ENCODE measurements at places on chromosomes 11 and 22.

DNA sequence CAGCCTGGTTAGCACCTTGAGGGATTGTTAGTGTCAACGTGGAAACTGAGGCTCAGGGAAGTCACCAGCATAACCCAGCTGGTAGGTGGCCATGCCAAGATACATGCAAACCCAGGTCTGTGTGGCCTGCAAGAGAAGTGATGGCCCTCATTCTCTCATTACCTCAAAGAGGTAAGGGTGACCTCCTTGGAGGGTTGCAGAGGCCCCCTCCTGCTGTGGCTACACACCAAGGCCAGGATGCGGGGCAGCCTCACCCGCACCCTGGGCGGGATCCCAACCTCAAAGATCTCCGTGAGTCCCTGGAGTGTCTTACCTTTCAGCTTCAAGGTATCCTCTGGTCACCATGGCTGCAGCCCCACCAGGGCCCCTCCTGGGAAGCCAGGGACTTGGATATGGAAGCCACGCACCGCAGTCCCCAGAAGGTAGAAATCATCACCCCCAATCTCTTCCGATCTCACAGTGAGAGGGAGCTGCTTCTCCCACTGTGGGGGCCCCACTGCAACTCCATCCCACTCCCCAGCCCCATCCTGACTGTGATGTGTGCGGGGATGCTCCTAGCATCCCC is 95.4 kb downstream of the MORC2 start:
- no peak for DNase-seq

DNA sequence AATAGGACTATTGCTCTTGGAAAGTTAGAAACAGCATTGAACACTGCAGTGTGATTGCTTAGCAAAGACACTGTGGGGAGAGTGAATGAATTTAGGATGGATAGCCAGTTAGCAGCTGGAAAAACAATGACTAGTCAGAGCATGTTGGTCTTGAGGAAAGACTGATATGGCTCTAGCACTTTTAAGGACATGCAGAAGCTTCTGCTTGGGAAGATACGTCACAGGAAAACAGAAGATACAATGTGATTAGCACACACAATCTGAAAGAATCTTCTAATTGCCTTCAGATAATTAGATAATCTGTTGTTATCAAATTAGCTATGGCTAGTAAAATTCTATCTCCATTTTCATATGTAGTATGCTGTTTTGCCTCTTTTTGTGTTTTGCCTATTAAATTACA is 530.7 kb upstream of the CHORDC1 start:
- DNase-seq, result no peak

DNA sequence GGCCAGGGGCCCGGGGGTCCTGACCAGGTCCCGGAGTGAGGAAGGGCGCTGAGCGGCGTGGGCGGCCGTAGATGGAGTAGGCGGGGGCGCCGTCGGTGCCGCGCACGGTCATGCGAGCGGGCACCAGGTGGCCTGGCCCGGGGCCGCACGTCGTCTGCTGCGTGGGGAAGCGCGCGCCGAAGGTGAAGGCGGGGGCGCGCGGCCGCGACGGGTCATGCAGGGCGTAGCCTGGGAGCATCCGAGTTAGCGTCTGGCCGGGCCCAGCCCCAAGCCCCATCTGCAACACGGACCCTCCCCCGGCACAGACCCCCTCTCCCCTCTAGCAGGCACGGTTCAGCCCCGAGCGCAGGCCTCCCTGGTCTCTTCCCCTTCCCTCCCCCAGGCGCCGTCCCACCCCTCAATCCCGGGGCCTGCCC is 1.7 kb upstream of the TYMP start:
- DNase-seq, result peak; percentile 84

GRCh38 chr11:20041499-20041898 is 118.8 kb downstream of the DBX1 start:
- DNase-seq, result no peak

DNA sequence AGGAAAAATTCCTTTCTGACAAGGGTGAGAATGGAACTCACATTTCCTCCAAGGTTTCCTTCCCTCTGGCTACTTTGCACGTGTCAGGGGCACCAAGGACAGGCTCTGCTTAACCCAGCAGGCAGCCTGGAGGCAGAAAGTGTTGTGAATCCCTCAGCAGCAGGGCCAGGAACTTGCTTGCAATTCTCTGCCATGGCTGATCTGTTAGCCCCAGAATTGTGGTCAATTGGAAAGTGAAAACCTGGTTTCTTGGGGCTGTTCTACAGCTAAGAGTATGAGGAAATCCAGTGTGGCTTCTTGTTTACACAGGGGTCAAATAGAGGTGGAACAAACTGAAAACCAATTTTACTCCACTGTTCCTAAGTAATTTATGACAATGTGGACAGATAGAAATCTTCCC is 38.3 kb upstream of the CEP295 start:
- DNase-seq, result no peak

DNA sequence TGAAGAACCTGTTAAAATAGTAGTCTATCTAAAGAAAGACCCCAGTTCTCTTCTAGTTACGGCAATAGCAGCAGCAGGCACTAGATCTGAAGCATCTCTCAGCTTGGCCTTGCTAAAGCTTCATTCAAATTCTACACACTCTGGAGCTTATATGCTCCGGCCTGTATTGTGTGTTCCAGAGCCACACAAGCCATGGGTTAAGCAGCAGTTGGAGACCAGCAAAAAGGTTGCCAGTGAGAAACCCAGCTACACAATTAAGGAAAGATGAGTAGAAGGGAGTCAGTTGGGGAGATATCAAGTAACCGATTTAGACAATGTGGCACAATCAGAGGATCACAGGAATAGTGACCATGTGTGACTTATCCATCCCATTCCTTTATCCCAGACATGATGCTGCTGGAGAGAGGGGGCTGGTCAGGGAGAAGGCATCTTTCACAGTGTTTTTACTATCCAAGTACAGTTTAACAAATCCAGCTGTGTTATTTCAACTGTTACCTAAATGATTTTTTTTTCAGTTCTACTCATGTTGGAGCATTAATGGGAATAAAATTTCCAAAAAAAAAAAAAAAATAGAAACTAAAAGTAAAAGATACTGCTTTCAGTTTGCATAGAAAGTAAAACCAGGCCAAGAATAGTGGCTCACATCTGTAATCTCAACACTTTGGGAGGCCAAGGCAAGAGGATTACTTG is 41.0 kb downstream of the PAX6 start:
- DNase-seq, result no peak

DNA sequence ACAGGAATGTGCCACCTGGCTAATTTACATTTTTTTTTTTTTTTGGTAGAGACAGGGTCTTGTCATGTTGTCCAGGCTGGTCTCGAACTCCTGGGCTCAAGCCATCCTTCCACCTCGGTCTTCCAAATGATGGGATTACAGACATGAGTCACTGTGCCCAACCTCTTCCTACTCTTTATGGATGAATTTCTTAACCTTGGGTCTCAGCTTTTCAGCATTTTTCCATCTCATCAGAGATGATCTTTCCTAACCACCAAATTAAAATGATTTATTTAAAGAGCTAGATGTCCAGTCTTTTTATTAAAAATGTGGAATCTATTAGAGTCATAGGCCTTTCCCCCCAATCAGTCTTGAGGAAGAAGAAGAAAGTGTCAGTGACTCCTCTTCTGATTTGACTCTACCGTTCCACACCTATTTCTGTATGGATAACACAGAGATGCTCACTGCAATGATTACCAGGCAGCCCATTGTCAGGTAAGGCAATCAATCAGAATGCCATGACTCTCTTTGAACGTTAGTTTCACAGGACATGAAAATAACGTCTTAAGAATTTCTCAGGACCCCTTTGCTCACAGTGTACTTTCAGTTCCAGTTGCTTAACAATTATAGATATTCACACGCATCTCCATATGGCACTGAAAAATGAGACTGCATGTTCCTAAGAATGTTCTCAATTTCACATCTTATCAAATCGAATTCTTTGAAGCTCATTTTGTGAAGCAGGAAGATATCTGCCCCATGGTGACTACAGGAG is 51.0 kb downstream of the MIAT start:
- DNase-seq, result no peak

DNA sequence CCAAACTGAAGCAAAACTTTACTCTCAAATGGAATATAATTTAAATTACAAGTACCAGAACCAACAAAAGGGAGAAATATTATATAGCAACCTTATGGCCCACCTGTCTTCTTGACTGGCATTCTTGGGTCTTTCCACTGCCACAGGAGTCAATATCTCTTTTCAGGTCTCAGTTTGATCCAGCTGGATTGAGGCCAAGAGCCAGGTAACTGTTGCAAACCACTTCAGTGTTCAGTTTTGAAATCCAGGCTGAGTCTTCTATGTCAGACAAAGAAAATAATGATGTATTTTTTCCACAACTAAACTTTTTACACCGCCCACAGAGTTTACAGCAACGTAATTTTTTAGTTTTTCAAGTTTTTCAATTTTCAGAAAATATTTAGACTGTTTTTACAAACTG is 648 bp downstream of the DLG2 start:
- DNase-seq, result no peak

DNA sequence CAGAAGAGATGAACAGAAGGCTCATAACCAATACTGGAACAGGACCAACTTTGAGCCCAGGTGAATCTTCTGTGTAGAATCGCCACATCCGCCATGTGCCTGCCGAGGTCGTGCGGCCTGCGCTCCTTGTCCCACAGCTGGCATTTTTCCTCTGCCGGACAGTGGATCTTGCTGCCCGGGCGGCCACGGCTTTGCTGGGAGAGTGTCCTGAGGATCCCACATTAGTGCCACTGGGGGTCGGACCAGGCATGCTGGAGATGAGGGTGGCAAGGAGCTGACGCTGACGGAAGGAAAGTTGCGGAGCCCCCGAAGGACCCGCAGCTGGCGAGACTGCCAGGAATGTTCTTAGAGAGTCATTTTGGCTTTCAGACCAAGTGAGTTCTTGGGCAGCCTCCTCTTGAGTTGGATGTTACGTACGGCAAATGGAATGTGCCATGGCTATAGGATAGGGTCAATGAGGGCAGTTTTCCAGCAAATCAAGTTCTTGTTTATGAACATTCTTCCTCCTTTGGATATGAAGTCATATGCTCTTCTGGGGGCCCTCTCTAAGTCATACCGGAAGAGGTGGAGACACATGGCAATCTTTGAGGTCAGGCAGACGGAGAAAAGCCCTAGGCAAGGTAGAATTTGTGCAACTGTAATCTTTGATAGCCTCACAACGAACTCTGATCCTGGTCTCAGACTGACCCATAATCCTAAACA is 57.4 kb upstream of the NUP160 start:
- no peak for DNase-seq

- DNase-seq, result no peak
Observed at GRCh38 chr11:17864478-17864941, 129.9 kb downstream of the KCNC1 start.

- no peak for DNase-seq
Observed at GRCh38 chr22:47164514-47165337, 402.3 kb downstream of the TBC1D22A start.

- DNase-seq, result no peak
Observed at GRCh38 chr22:45225732-45226502, 14.8 kb downstream of the KIAA0930 start.

DNA sequence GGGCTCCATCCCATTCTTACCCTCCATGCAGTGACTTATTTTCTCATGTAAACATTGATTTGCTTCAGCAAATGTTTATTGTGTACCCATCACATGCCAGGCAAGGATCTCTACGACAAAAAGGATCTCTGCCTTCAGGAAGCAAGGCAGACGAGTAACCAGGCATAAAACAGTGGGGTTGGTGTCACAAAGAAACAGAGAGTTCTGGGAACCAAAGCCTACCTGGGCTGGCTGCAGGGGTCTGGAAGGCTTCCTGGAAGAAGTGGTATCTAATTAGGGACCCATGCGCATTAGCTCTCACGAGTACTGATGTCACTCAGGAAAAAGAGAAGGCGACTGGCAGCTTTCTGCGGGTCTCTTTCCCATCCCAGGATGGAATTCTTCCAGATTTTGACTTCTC is 44.5 kb downstream of the KIAA1671 start:
- no peak for DNase-seq

DNA sequence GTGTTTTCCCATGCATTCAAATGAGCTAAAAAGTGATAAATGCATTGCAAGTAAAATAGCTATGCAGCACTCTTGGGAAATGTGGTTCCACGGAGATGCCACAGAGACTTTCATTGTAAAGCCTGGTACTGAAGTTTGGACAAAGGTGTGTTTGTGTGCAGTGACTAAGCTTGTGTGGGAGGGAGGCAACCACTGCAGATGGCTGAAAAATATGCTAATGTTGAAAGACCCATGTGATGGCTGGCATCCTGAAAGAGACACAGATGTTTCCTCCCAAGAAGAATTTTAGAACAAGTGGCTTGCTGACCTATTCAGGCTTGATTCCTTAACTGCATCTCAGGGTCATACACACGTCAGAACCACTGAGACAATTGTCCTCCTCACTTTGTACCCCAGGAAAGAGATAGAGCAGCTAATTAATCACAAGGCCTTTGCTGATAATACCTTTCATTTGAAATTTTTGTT is 73.8 kb downstream of the FAM76B start:
- no peak for DNase-seq

Data from activated T-cell treated with anti-CD3 and anti-CD28 coated beads, Interleukin-2, amount 50 U/mL, for 24 hours (primary cell).